Cerebellar nuclear complex (tissue), 1 donor: ENCODE measurements at places on chromosomes 12 and 14.

GRCh38 chr12:42853370-42854140 is 264.0 kb upstream of the PRICKLE1 start:
- no peak for DNase-seq

- DNase-seq = no peak
These were observed 10.4 kb upstream of the TFCP2 start for GRCh38 chr12:51183349-51183748.

DNA sequence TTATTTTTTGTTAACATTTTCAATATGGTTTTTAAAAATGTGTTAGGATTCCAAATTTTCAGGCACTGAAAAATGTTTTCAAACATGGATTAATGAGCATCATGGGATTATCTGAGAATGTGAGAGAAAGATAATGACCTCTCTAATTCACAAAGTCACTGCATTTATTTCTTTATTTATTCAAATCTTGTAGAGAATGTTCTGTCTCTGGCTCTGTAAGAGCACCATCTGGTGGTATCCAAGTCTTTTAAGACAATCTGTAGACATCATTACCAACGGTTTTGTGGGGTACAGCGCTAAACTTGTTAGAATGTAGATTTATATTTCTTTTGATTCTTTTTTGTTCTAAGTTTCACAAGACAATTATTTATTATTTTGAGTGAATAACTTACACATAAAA is 956.0 kb upstream of the NOVA1 start:
- DNase-seq = no peak

DNA sequence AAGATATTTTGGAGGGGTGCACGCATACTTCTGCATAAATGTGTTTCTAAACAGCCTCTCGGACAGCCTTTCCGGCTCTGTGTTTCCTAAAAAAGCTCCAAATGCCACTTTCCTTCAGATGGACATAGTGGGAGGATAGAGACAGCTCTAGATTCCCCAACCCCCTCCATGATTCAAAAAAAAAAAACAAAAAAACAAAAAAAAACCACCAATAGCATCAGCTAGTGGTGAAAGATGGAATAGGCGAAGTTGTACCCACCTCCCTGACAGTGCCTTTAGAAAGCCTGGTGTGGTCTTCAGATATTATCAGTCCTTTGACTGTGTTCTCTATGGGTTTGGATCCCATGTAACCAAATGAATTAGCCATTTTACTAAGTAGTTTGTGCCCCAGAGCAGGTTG is 94.1 kb downstream of the PHETA1 start:
- no peak for DNase-seq

- no peak for DNase-seq
These were observed 229.1 kb upstream of the RTL1 start for GRCh38 chr14:101132588-101132987.

- no peak for DNase-seq
These were observed 875.7 kb upstream of the USP15 start for GRCh38 chr12:61384511-61384910.

DNA sequence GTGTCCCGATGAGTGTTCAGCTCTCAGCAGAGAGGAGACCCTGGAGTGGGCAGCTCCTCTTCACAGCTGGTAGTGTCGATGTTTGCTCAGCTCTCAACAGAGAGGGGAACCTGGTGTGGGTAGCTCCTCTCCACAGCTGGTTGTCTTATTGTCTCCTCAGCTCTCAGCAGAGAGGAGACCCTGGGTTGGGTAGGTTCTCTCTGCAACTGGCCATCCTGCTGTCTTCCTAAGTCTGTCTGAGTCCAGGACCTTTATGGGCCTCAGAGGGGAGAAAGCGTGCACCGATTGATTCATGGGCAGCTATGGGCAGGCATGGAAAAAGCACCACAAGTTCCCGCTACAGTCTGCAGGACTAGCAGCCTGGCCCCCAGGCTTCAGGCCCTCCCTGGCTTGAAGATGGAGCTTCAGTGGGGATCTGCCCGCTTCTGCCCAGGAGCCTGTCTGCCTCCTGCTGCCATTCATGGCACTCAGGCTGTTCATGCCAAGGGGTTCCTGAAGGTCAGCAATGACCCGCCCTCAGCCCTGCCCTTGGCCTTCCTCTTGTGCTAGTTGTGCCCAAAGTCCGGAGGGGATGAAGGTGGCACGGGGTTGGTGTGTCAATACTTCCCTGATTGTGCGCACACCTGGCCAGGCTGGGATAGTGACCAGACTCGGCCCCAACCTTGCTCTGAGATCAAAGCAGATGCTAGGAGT is 224.2 kb downstream of the KCNC2 start:
- no peak for DNase-seq

GRCh38 chr14:76089575-76089974 is 62.1 kb upstream of the GPATCH2L start:
- no peak for DNase-seq

DNA sequence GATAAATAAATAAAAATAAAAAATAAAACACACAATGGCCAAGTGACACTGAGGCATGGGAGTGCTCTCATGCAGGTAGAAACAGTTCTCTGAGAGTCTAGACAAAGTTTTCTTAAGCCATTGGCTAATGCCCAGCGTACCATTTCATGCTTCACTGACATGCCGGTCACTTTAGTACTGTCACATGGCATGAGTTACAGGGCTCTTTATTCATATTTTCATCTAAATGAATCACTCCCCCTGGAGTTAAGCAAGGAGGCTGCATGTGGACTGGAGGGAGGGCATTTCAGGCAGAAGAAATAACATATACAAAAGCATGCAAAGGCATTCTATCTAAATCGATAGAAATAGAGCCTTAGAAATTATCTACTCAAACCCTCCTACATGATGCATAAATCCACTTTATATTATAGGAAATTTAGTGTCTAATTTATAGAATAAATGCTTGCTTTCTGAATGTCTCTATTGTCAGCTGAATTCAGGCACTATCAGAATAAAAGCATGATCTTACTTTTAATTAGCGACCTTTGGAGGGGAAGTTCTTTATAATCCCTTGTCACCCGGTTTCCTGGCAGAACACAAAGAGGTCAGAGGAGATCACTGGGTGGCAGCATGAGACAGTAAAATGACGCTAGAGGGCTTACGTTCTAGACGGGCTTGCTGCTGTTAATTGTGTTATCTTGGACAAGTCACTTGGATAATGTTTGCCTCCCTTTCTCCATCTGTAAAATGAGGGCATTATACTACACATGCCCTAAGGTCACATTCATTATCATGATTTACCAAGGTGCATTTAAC is 17.5 kb downstream of the DYRK4 start:
- no peak for DNase-seq

DNA sequence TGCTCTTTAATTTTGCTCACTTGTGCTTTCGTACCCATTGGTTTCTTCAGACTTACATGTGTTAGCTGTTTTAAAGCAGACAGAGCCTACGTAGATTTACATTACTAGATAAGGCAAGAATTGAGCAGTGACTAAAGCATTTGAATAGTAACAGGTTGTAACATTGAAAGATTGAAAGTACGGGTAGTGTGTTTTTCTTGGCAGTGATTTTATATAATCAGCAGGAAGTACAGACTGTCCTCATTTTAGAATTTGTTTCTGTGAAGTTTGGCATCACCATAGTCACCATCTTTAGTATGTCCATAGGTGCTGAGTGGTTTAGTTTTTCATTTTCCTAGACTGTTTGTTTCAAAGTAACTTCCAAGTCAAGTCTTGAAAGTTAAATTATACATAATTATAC is 14.0 kb downstream of the RTRAF start:
- no peak for DNase-seq
